Fibroblast of pulmonary artery (primary cell): ENCODE measurements at places on chromosomes 3 and 15.

DNA sequence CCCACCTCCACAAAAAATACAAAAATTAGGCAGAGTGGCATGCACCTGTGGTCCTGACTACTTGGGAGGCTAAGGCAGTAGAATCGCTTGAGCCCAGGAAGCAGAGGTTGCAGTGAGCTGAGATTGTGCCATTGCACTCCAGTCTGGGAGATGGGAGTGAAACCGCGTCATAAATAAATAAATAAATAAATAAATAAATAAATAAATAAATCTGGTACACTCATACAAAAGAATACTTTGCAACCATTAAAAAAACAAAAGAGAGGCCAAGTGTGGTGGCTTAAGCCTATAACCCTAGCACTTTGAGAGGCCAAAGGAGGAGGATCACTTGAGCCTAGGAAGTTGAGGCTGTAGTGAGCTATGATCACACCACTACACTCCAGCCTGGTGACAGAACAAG is 28.0 kb downstream of the MESP1 start:
- no peak for DNase-seq

GRCh38 chr15:75640483-75641178 is 607 bp upstream of the IMP3 start:
- peak; percentile 66 for DNase-seq

- no peak for DNase-seq
Measured at GRCh38 chr3:132681421-132681820, 21.3 kb downstream of the UBA5 start.

DNA sequence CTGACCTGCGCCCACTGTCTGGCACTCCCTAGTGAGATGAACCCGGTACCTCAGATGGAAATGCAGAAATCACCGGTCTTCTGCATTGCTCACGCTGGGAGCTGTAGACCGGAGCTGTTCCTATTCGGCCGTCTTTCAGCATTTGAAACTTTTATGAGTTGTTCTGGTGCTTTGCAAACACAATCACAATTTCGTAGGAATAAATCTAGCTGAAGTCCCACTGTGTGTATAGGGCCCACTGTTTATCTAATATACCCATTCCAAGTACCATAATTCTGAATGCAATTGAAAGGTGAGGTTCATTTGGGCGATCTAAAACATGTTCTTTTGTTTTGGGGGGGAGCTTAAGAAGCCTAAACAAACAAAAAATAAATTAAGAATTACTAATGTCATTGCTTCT is 572.1 kb downstream of the FGF12 start:
- DNase-seq, result no peak

GRCh38 chr3:159635047-159635641 is 353.5 kb upstream of the IL12A start:
- peak; percentile 35 for DNase-seq

DNA sequence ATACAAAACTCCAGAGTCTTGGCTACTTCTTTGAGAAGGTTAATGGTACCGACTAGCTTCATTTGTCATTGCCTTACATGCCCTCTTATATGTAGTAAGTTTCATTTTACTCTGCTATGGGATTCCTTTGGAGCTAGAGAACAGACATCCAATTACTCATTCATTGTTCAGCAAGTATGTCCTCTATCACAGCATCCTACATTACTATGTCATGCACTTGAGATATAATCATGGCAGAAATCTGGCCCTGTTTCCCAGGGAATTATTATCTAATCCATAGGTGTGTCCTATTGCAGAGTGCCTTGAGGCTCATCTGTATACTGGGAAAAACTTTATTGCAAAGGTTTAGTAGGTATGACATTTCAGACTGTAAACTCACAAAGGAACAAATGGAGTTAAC is 333.1 kb upstream of the NECTIN3 start:
- peak; percentile 20 for DNase-seq

DNA sequence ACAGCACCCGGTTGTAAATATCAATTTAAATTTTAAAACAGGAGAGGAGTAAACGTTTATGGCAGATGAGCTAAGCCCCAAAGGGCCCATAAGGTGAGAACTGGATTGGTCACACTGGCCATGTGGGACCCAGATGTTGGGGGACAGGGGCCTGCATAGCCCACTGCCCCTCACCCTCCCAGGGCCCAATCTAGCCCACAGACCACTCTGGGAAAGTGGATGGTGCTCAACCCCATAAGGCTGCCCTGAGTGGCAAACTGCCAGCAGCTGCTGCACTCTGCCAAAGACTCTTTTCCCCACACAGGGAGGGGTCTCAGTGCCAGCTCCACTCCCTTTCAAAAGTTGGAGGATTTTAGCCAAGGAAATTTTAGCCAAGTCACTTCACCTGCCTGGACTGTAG is 42.5 kb downstream of the CCDC12 start:
- no peak for DNase-seq

DNA sequence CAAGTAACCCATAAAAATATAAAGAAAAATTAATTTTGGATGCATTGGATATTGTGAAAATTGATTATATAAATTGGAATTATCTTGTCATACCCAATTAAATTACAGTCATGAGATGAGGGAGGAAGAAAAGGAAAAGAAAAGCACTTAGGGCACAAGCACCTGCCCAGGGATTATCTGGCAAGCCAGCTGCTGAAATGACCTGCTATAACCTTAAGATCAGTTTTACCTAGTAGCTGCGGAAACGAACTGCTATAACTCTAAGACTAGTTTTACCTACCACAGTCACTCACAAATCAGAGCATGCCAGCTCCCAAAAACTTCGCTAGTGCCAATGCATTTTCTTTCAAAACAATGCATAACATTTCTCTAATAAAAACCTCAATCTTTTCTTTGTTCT is 26.2 kb downstream of the LRRFIP2 start:
- no peak for DNase-seq

- DNase-seq, result no peak
Measured at GRCh38 chr3:51297333-51297732, 87.8 kb upstream of the MANF start.

GRCh38 chr15:62561571-62561970 is 396.5 kb upstream of the C2CD4B start:
- no peak for DNase-seq

DNA sequence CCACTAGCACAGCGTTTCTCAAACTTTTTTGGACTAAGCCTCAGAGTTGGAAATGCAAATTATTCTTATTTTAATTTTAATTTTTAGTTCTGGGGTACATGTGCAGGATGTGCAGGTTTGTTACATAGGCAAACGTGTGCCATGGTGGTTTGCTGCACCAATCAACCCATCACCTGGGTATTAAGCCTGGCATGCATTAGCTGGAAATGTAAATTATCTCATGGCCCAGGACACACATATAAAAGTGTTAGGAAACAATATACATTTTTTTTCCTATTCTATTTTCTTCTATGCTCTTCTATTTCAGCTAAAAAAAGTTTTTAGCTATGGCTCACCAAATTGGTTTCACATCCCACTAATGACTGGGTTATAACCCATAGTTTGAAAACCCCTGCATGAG is 73.3 kb upstream of the LRIG1 start:
- no peak for DNase-seq

DNA sequence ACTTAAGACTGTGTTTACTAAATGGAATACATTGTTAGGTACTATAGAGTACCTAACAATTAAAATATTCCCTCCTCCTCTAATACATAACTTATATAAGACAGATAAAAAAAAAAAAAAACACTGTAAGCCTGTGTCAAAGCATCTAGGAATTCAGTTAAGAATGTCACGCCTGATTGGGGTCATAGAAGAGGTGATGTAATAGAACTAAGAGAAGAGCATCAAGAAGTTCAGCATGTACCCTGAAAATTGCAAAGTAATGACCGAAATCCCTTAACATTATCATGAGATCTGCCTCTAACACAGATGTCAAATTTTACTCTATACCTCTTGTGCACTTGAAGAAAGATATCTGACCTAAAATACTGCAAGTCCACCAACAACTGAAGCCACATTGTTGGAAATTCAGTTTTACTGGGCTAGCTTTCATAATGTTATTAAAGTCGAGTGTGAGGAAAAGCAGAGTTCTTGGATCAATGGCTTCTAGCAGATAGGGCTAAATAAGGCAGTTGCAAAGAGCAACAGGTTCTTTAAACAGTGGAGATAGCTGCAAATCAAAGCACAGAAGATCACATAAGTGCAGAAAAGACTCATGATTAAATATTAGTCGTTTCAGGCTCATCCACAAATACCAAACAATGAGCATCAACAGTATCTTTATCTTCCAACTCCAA is 75.0 kb downstream of the TBL1XR1 start:
- no peak for DNase-seq

DNA sequence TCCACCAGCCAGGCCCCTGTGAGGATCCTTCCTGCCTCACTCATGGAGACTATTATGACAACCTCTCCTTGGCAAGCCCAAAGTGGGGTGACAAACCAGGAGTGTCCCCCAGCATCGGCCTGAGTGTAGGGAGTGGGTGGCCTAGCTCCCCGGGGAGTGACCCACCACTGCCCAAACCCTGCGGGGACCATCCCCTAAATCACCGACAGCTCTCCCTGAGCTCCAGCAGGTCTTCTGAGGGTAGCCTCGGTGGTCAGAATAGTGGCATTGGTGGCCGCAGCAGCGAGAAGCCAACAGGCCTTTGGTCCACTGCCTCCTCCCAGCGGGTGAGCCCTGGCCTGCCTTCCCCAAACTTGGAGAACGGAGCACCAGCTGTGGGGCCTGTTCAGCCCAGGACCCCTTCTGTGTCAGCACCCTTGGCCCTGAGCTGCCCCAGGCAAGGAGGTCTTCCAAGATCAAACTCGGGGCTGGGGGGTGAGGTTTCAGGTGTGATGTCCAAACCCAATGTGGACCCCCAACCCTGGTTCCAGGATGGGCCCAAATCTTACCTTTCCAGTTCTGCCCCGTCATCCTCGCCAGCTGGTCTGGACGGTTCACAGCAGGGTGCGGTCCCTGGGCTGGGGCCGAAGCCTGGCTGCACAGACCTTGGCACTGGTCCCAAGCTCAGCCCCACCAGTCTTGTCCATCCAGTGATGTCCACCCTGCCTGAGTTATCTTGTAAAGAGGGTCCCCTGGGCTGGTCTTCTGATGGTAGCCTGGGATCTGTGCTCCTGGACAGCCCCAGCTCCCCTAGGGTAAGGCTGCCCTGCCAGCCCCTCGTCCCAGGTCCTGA is 1.0 kb downstream of the LIMD1 start:
- no peak for DNase-seq

DNA sequence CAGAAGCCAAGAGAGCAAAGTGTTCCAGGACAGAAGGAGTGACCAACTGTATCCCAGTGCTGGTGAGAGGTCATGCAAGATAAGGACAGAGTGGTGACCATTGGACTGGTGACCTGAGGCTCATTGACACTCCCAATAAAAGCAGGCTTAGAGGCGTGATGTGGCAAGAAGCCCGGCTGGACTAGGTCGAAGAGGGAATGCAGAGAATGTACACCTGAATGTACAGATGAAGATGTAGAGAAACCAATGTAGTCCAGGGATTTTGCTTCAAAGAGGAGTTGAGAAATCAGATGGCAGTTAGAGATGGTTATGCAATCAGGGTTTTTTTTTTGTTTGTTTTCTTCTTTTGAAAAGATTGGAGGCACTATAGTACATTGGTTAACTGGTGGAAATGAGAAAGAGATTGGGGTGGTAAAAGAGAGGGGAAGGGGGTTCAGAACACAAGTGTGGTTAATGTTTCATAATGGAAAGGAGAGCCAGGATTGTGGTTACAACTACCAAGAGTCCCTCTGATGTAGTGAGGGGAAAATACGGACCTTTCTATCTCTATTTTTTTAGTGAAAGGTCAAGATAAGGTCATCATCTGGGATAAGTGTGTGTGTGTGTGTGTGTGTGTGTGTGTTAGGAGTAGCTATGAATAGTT is 23.3 kb downstream of the ST3GAL6 start:
- peak; percentile 59 for DNase-seq
